ENCODE measurements at places on chromosomes 3 and 15.

- DNase-seq, result no peak
Measured at GRCh38 chr3:129563332-129563731, 20.4 kb downstream of the H1-8 start.

DNA sequence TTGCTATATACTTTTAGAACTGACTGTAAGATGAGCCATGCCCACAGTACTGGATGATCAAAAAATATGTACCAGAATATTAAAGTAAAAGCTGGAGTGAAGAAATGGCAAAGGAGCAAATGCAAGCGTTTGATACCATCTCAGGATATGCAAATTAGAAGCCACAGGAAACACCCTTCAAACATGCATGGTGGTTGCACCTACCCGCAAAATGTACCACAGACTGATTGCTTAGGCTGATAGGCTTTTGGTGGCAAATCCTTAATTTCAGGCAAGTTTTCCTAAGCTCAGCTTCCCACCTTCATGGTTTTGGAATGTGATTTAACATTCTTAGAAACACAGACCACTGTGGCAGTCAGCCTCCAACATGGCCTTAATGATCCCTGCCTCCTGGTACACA lies 149.0 kb downstream of the PDZRN3 start:
- DNase-seq, result no peak

DNA sequence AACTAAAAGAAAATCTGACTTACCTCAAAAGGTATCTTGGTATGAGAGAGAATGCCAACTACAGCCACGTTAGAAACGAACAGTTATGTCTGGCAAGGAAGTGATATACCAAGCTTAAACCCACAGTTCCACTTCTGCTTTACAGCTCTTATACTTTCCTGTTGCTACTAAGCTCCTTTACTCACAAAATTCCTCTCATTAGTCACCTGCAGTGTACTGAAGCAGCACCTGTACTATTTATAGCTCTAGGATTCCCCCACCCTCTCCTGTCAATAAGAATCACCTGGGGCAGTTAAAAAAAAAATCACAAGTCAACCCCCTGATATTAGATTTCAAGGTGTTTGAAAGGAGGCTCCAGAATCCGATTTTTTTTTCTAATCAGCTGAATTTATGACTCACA lies 2.9 kb upstream of the TMEM266 start:
- no peak for DNase-seq

GRCh38 chr3:135368781-135369180 lies 573.7 kb downstream of the EPHB1 start:
- no peak for DNase-seq

- DNase-seq, result peak; percentile 19
Measured at GRCh38 chr3:126522363-126522788, 1.6 kb upstream of the CHST13 start.

DNA sequence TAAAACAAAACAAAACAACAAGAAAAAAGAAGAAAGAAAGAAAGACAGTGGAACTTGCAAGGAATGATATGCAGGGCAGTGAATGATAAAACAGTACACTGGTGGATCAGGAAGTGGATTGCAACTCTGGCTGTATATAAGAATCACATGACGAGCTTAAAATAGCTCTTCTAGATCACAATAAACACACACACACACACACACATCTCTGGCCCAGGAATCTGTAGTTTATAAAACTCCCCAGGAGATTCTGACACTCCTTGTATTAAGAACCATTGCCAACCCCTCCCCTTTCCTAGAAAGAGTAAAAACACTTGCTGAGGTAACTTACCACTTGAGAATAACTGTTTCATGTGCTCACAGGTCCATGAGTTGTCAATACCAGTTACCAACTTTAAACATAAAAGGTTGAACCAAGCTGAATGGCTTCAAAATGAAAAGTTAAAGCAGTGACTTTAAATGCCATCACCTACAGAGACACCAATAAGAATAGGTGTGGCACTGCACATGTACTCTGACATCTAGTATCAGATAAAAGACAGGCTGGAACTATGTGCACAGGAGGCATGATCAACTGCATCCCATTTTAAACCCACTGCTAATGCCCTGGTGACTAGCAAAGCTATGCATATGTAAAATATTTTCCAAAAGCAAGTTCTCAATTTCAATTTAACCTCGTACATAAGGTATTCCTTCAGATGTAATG lies 3.9 kb downstream of the CPOX start:
- DNase-seq, result no peak

GRCh38 chr15:58441376-58442070 lies 9.7 kb downstream of the LIPC start:
- no peak for DNase-seq

DNA sequence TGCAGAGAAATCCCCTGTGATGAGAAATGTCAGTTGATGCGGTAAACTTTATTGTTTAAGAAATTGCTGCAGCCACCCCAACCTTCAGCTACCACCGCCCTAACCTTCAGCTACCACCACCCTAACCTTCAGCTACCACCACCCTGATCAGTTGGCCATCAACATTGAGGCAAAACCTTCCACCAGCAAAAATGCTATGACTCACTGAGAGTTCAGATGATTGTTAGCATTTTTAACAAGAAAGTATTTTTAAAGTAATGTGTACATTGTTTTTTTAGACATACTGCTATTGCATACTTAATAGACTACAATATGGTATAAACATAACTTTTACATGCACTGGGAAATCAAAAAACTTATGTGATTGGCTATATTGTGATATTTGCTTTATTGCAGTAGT lies 30.0 kb downstream of the U2SURP start:
- no peak for DNase-seq

DNA sequence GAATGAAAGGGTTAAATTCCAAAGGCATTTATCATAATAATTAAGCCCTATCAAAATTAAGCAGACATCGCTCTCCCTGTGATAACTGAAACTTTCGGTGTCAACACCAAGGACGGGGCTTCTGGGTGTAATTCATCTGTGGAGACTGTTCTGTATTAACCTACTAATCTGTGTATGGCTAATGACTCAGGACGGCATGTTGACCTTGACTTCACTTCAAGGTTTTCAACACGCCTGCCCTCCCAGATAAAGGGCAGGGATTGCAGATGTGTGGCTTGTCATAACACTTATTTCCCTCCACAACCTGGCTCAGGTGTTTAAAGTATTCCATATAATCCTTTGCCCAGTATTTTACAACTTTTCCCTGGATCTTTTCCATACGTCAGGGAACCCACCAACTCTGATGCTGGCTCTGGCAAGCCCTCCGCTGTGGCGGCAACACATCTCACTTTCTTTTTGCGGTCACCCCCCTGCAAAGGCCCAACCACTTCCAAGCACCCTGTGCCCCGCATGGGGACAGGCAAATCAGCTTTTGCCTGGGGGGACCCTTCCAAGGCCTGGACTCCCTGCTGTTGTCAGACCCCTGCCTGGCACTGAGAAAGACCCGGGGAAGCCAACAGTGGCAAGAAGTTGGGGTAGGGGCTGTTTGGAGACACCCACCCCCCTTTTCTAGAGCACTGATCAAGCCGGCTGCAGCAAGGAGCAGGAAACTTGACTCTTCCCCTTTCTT lies 93.2 kb upstream of the MEF2A start:
- DNase-seq, result no peak

- no peak for DNase-seq
Measured at GRCh38 chr3:72630327-72630968, 217.8 kb downstream of the SHQ1 start.

- DNase-seq, result peak; percentile 65
Measured at GRCh38 chr3:13461169-13462124, 18.7 kb upstream of the HDAC11 start.

GRCh38 chr3:5251196-5251583 lies 63.7 kb downstream of the EDEM1 start:
- DNase-seq, result no peak

- no peak for DNase-seq
Measured at GRCh38 chr15:62453981-62454380, 288.9 kb upstream of the C2CD4B start.

GRCh38 chr3:101842245-101842934 lies 6.9 kb upstream of the NFKBIZ start:
- DNase-seq, result no peak

DNA sequence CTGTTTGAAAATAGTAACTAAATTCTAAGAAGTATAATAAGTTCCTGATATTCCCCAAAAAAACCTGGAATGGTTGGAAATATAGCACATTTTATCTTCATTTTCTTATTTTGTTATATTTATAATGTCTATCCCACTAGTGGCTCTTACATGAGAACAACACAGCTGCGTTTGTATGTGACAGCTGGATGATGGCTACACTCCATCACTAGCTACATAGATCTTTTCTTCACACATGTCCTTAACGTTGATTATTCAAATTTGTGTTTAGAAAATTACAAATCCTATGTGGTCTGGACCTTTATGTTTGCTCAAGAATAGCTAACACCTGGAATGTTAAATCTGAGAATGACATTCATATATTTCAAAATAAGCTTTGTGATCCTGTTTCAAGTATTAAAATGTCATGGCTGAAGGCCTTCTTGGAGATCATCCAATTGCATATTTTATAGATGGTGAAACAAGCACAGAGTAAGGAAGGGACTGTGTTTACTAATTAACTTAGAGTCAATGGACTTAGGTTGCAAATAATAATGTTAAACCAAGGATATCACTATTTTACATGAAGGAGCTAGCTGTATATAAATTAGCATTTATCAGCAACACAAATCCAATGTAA lies 60.8 kb downstream of the ATP13A5 start:
- DNase-seq, result no peak

DNA sequence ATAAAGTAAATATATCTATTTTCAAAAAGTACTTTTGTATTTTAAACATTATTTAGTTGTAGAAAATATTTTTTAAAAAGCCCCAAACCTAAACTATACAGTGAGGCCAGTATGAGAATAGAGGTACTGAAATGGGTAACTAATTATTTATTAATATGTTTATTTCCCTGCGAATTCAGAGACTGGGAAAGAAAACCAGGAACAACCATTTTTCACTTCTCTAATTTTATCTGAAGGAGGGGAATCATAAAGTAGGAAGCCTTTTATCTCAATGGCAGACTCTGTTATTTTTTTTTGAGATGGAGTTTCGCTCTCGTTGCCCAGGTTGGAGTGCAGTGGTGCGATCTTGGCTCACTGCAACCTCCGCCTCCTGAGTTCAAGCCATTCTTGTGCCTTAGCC lies 63.6 kb upstream of the TRAK1 start:
- no peak for DNase-seq

- no peak for DNase-seq
Measured at GRCh38 chr3:54957711-54958110, 29.9 kb upstream of the LRTM1 start.

DNA sequence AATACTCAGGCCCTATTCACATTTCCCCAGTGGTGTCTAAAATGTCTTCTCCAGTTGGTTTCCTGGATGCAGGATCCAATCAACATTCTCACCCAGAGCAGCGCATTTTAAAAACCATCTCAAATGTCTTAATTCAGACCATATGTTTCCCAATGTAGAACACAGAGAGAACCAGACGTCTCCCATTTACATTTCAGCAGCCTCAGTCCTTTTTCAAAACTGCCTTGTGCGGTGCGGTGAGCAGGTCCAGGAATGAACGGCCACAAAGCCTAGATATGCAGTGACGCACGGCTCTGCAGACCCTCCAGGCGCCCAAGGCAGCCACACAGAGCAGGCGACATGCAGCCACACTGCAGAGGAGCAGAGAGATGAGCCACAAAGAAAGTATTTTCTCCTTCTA lies 66.1 kb upstream of the MEX3B start:
- DNase-seq, result no peak

DNA sequence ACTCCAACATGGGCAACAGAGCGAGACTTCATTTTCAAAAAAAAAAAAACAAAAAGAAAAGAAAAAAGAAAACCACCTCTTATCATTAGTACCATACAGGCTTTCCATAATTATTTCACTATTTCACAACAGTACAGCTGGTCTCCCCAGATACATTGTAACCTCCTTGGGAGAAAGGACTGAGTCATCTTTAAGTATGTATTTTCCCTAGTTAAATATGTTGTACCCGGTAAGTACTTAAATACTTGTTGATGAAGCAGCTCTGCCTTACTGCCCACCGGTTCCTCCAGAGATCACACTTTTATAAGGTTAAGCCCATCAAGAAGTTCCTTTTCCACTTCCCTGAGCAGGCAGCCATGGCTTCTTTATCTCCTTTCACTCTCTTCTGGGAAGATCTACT lies 789.5 kb upstream of the CFAP20DC start:
- no peak for DNase-seq

DNA sequence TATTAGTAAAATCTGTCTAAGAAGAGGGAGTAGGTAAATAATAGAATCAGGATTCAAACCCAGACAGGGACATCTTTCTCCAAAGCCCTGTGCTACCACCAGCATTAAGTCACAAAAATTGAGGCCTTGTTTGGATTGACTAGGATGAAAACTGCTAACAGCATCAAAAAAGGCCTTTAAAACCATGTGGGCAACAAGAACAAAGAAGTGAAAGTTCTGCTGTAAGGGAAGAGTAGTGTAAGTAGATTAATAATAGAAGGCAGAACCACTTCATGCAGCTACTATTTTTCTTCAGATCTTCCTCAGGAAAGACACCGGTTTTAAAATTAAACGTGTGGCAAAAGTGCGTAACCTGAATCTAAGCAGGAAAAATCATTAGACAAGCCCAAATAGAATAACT lies 15.3 kb upstream of the KBTBD12 start:
- no peak for DNase-seq

DNA sequence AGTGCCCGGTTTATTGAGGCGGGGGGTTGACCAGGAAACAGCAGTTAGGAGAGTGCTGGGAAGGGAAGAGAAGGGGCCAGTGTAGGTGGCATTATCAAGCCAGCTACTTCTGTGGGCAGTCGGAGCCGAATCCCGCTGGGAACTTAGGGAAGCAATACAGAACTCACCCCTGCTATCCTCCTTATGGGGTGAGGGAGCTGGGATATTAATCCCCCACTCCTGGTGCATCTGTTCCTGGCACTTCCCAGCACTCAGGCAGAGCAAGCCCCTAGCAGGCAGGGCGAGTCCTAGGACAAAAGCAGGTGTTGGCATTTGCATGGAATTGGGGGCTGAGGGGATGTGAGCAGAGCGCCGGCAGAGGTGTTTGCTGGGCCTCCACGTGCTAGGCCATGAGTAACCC lies 48.6 kb downstream of the SMAD6 start:
- DNase-seq, result no peak

DNA sequence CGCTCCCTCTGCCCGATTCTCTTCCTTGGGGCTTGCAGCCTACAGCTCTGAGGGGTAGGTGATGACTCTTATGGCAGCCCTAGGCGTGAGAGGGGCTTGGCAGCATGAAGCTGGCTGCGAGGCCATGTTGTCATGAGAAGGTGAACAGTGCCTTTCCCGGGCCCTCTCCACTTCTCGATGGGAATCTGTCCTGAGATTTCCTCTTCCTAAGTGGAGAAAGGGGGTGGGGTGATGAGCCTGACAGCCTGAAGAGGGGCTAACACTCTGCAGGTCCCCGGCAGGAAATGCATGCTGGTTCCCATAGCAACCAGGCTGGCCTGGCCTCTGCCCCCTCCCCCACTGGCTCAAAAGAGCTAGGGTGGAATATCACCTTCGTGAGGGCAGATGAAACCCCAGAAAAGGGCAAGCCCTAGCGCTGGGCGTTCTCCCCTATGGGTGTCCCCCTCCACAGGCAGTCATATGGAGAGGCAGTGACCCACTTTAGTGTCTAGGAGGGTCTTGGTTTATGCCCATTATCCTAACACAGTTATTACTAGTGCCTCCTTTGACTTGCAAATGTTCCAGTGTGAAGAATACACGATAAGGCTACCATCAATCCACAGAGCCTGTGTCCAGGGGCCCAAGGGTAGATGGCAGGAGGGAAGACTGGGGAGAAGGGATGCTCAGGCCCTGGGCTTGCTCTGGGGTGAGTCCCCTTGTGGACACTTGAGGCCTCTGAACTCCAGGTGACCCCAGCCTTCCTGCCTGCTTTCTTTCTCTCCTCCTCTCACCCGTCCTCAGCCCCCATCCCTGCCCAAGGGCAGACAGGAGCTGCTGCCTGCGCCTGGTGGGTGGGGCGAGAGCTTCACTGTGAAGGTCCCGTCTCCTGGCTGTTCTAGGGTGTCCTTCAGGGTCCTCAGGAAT lies 13.2 kb downstream of the EPHB3 start:
- no peak for DNase-seq
